ENCODE measurements at places on chromosomes 3 and 15.

- DNase-seq, result no peak
These were observed 47.7 kb downstream of the MYO5A start for GRCh38 chr15:52480990-52481389.

- peak; percentile 23 for DNase-seq
These were observed 322.7 kb upstream of the ZNF717 start for GRCh38 chr3:76107935-76108570.

GRCh38 chr3:59391131-59391530, 341.3 kb upstream of the CFAP20DC start:
- no peak for DNase-seq

DNA sequence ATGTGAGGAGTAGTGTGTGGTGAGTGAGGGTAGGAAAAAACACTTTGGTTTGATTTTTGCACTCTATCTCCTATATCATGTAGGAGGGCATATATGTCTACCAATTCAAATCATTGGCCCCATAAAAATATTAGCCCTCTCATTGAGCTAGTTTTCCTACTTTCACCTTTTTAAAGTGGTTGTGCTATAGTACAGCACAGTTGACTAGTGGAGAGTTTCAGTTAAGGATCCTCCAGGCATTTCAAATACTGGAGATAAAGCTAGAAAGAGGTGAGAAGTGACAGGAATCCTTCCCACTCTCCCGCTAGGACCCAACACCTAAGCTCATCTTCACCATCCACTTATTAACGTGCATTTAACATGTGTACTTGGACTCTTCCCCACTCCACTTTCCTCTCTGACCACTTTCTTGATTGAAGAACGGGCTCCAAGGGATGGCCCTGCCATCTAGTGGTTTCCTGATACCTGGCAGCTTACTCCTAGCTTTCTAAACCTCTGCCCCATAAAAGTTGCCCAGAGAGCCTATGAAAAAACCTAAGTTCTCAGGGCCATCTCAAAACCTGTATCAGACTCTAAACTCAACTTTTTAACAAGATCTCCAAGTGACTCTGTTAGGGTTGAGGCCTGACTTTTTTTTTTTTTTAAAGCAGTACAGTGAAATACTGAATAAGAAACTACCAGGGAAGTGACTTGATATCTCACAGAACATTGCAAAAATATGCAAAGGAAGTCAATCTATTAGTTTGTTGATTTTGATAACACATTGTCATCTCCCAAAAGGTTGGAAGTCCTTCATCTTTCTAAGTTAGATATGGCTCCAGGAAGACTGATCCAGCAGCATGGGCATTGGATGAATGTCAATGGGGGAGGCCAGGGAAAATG, 17.9 kb downstream of the IL12A start:
- DNase-seq, result no peak

GRCh38 chr15:75153087-75153486, 48.6 kb upstream of the C15orf39 start:
- DNase-seq, result no peak

DNA sequence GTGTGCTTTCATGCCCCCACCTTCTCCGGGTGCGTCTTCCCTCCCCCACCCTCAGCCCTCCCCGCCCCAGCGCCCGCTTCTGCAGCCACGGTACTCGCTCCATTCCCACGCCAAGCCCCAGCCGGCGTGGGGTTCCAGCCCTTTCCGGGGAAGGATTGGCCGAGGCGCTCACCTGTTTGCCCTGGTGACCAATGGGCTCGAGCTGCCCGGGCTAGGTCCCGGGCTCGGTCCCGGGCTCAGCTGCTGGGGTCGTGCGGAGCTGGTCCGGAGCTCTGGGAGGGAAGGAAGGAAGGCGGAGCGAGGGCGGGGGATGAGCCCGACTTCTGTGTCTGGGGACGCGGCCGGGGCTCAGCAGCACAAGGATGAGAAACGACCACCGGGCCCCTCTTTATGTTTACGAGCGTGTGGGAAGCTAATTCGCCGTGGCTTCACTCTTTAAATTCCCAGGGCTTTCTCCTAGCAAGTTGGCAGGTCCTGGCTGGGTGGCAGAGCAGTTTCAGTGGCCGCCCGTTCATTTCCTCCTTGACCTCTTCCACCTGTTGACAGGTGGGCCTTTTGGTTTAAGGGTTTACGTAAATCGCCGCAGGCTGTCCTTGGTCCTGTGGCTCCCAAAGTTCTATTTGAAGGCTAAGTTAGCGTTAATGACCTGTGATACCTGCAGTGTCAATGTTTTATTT, at the start of gene IGSF10:
Gene IGSF10 (minus strand): TSS at position 288 of the 677 bp plus-strand sequence. CDS start 2,352 bp downstream, outside the sequence.
- DNase-seq, result no peak

GRCh38 chr3:18111796-18112232, 313.3 kb downstream of the SATB1 start:
- DNase-seq, result no peak

GRCh38 chr3:88009066-88009465, 49.7 kb downstream of the CGGBP1 start:
- no peak for DNase-seq

GRCh38 chr3:59374091-59374817, 324.4 kb upstream of the CFAP20DC start:
- DNase-seq, result no peak

DNA sequence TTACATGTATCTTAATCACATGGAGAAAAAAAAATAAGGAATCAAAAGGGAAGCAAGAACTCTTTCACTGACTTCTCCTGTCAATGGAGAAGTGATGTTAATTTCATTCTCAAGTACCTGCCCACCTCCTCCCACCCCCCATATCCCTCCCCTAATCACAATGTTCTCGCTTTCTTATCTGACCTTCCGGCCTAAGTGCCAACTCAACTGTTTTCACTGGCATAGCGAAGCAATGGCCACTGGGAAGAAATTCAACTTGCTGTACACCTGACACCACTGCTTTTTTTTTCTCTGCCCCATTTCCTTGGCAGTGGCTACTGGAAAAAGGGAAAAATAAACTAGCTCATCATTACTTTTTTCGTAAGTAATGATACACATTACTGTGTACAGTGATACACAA, 3.8 kb downstream of the SGO1 start:
- no peak for DNase-seq

GRCh38 chr15:63226155-63226883, 36.9 kb downstream of the RAB8B start:
- no peak for DNase-seq

DNA sequence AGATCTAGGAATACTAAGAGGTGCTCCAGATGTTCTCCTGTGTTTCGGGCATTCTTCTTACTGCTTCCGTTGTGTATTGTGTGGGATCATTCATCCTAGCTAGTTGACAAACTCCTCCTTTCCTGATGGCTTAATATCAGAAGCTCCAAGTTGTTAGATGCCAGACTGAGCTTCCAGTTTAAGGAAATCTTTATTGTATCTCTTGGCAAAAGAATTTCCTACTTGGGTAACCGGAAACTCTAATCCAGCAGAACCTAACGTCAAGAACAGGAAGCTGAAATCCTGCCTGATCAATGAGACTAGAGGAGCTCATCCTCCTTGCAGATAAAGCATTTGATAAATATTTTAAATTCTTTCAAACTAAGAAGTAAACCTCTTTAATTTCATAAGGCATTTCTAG, 27.7 kb upstream of the MYH15 start:
- no peak for DNase-seq

GRCh38 chr3:106514431-106514830, 645.6 kb upstream of the CBLB start:
- DNase-seq, result no peak

DNA sequence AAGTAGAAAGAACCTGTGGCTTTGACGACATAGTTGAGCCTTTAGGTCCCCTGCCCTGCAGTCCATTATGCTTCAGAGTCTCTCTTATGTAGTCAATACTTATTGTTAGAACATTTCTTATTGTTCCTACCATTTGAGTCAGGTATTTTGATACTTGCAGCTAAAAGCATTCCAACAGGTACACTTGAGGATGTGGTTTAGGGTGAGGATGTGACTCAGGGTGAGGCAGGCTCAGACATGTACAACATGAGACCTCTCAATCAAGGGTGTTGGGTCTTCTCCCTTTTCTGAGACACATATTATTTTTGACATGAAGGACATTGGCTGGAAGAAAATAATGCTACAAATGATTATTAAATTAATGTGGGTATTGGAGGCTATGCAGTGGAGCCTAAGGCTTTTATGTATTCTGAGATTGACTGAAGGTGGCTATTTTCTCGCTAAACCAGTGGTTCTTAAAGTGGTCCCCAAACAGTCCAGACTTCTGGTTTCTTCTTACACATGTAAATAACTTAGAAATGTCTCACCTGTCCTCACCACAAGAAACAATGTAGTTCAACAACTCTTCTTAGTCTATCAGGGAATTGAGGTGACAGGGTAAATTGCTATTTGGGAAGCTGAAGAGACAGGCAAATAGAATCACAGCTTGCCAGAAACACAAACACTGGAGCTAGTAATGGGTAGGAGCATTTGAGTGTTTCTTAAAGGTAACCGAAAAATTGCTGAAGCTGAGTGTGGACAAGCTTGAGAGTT, 135.5 kb upstream of the ZPLD1 start:
- no peak for DNase-seq

DNA sequence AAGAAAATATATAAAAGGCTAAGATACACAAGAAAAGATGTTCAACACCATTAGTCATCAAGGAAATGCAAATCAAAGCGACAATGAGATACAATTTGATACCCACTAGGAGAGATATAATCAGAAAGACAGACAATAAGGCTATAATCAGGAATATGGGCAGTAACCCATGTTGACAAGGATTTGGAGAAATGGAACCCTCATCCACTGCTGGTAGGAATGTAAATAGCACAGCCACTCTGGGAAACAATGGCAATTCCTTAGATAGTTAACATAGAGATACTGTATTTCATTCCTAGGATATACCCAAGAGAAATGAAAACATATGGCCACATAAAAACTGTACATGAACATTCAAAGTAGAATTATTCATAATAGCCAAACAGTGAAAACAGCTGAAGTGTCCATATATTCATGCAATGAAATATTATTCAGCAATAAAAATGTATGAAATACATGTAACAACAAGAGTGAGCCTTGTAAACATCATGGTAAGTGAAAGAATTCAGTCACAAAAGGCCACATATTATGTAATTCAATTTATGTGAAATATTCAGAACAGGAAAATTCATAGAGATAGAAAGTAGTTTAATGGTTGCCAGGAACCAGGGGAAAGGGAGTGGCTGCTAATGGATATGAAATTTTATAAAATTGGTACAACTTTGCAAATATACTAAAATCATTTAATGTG, 18.2 kb upstream of the COL8A1 start:
- DNase-seq, result no peak

Measured in NT2/D1 (cell line).